Posterior vena cava (tissue), 2 donors: ENCODE measurements at places on chromosomes 13 and 19. TPM values are rescaled to one million over a fixed set of nuclear protein-coding genes. Genes with fewer than 3 reads are reported as not detected.

The ZNF628 gene
- 5.7 TPM for total RNA-seq

DNA sequence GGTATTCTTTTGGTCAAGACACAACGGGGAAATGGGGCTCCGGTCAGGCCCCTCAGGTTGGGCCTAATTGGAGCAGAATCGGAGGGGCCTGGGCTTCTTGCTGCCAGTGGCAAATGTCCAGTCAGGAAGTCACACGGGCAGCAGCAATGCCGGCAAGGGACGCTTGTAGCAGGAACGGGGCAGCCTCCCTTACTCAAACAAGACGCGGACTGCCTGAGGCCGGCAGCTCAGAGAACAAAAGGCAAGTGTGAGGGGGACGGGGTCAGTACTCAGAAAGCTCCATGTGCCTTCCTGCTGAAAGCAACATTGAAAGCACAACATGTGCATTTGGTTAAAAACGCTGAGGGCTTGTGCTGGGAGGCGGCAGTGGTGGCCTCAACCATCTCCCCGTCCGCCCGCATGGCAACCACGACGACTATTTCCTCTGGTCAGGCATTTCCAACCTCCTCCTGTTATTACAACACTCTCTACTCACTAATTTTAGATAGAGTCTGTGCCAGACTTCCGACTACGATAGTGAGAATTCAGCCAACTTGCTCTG is 20.5 kb upstream of the RASA3 start:
- DNase-seq, result peak; percentile 80

DNA sequence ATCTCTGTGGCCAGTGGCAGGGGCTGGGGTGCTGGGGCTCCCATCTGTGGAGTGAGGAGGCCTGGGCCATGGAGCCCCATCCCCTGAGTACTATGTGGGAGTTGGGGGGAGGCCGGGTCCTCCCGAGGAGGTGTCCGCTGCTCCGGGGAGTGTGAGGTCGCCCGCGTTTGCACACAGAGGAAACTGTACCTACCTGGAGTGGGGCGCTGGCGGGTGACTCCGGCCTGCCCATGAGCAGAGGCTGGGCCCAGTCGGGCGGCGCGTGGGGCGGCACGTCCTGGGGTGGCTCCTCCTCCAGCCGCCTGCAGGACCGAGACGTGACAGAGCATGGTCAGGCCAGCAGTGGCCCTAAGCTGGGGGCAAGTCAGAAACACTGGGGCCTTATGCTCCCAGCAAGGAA is 33.8 kb upstream of the MATK start:
- DNase-seq, result no peak

GRCh38 chr13:97878431-97879375 is 74.8 kb upstream of the IPO5 start:
- no peak for DNase-seq

The NLRP11 gene
- total RNA-seq, result not detected

DNA sequence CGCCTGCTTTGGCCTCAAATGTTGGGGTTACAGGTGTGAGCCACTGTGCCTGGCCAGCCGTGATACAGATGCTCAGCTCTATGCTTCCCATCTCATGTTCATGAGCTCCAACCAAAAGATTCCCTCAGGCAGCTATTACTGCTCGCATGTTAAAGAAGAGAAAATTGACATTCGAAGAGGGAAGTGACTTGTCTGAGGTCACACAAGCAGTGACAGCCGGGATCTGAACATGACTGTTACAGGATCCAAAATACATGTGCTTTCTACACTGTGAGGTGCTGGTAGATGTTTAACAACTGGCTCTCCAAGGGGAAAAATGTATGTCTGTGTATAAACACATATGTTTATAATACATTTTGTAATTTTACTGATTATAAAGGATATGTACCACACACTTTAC is 11.3 kb downstream of the FPR1 start:
- no peak for DNase-seq

- no peak for DNase-seq
Measured at GRCh38 chr13:79492313-79492798, 11.4 kb downstream of the NDFIP2 start.

DNA sequence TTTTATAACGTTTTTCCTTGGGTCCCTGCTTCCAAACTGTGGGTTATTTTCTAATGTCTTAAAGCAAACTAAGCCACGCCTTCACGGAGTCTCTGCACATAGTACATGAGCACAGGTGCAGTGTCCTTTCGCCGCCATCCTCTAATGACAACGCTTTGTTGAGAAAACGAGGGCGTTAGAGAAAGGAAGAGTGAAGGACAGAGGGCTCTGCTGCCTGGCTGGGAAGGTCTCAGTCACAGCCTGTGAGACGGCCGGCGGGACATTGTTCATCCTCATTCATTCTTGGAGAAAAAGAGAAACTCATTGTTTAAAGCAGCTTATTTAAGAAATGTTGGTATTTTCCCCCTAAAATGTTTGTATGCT is 9.5 kb downstream of the IL17D start:
- DNase-seq, result no peak

- DNase-seq, result peak; percentile 93
Measured at GRCh38 chr13:97257800-97258799, 36.0 kb downstream of the MBNL2 start.

The FAM83E gene
- not detected for total RNA-seq

GRCh38 chr13:35987572-35988513 is 143.3 kb downstream of the DCLK1 start:
- no peak for DNase-seq

DNA sequence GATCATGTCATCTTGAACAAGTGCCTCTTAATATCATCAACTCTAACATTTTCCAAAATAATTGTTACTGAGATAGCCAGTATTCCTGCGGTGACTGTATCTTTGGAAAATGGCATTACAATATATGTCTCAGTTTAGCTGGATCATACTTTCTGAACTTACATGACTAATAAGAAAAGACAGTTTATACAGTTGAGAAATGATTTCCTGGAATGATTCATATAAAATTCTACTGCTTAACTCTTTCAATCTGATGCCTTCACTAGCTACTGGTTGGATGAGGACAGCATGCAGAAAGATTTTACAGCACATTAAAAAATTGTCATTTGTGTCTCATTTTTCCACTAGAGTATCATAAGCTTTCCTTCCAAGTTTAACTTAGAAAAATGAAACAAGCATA is 302.1 kb downstream of the PCDH17 start:
- DNase-seq, result no peak

The PNMA8A gene
- 7.8 TPM for total RNA-seq

- no peak for DNase-seq
Measured at GRCh38 chr19:16087940-16088339, 11.6 kb downstream of the TPM4 start.

DNA sequence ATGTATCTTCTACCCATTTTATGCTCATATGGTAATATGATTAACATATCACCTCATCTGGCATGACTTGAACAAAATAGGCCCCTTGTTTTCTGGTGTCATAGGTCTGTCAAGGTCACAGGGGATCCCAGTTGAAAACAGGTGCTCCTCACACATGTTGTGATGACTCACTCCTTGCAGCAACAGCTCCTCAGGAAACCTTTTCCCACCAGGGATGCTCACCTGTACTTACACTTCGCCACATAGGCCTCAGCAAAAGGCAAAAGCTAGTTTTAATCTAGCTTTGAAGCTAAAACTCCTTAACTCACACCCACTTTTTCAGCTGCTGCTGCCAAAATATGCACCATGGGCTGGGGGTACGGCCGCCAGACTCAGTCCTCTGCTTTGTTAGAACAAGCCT is 110.0 kb upstream of the SOX21 start:
- DNase-seq, result no peak

DNA sequence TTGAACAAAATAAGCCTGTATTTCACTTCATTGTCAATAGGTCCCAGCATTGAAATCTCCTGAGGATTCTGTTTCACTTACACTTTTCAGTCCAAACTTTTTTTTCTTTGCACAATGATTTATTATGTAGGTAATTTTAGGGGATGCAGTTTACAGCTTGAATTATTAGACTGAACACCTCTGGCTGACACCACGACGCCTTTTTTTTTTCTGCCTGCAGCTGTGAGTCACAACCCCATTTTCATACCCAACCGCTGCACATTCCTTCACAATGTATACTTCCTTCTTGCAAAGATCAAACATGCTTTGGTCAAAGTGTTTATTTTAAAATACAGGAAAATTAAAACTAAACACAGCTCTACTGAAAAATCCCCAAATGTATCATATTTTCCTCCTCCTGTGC is 11.4 kb downstream of the ZIC2 start:
- DNase-seq, result no peak

GRCh38 chr19:56601375-56601774 is 6.3 kb downstream of the ZNF71 start:
- no peak for DNase-seq

GRCh38 chr13:84566780-84567179 is 684.5 kb upstream of the SLITRK1 start:
- DNase-seq, result no peak

DNA sequence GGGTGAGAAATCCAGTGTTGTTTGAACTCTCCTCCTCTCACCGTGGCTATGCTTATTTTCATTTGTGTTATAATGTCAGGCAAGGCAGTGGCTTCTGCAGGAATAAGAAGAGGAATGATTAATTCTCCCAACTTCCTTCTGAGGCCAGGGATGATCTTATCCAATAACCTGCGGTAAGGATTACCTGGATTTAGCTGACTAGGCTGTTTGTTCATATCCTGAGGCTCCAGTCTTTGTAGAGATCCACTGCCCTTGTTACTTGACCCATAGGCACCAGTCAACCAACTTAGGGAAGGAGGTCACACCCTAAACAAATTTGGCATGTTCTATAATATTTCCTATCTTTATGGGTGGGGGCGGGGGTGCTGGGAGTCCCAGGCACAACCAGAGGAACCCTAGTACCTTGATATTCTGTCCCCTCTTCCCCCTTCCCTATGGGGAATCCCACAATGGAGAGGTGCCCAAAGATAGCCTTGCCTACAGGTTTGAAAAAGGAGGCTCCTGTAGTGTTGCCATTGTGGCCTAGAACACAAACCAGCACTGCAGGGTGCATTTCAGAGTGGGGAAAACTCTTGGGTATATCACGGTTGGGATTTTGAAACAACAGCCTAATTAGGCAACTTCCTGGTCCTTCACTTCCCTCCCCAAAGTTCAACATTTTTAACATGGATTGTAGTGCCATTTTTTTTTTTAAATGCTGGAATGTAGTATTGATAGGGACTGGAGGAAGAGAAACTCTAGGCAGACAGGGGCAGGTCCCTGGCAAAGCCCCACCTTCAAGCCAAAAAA is 977.5 kb upstream of the SPRY2 start:
- DNase-seq, result no peak

The ZNF587B gene
- 13.0 TPM for total RNA-seq

- no peak for DNase-seq
Measured at GRCh38 chr19:14182476-14182875, 23.5 kb downstream of the ADGRL1 start.

DNA sequence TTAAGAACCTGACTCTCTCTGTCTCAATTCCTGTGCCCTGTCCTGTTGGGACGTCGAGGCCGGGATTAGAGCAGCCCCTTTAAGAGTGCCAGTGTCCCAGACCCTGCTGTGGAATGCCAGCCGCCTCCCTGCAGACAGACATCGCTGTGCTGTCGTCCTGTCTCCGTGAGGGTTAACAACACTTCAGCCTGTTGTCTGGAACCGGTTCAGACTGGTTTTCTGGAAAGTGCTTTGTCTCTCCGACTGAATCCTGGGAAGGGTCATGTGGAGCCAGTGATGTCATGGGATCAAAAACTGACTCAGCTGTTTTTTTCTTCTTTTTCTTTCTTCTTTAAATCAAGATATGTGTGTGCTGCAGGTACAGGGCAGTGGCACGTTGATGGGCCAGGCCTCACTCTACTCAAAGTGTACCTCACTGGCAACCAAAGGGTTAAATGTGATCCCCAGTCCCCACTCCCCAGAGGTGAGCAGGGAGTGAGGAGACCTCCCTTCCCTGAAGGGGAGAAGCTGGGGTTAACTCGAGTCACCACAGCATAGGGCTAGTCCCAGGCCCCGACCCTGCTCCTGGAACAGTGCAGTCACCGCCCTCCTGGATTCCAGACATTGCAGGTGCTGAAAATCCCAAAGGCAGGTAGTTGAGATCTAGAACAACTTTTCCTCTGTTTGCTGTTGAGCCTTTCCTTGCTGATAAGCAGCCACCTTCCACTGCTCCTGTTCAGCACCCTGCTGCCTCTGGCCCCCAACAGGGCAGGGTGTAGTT is 50.8 kb downstream of the TSSK6 start:
- DNase-seq, result no peak

DNA sequence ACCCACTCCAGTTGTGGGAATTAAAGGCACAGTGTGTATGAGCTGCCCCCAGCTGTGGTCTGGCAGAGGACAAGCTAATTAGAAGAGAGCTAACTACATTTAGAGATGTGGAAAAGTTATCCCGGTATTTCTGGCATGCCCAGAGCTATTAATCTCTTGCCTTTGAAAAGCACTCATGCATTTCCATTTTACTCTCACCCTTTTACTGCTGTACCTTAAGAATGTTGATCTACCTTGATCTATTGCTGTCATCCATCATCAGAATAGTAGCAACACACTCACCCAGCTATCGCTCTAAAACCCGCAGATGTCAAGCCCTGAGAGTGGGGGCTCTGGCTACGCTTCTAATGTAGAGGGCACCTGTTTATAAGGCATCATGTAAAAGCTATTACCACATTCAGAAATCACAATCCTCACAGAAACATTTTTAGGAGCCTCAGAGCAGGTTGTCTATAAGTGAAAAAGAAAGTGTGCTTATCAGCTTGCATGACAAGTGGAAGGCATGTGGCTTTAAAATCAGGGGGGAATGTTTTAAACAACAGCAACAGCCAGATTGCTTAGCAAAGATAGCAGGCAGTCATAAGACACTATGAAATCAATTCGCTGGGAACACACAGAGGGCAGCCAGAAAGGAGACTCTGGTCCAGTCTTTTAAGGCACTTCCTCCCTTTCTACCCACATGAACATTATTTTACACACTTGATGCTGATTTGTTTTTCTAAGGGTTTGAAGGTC is 224.2 kb upstream of the IRS2 start:
- no peak for DNase-seq

GRCh38 chr13:33003458-33004019 is 12.7 kb upstream of the KL start:
- no peak for DNase-seq

The PEPD gene
- 70.6 TPM for total RNA-seq

- no peak for DNase-seq
Measured at GRCh38 chr19:34082289-34083077, 89.8 kb upstream of the LSM14A start.

DNA sequence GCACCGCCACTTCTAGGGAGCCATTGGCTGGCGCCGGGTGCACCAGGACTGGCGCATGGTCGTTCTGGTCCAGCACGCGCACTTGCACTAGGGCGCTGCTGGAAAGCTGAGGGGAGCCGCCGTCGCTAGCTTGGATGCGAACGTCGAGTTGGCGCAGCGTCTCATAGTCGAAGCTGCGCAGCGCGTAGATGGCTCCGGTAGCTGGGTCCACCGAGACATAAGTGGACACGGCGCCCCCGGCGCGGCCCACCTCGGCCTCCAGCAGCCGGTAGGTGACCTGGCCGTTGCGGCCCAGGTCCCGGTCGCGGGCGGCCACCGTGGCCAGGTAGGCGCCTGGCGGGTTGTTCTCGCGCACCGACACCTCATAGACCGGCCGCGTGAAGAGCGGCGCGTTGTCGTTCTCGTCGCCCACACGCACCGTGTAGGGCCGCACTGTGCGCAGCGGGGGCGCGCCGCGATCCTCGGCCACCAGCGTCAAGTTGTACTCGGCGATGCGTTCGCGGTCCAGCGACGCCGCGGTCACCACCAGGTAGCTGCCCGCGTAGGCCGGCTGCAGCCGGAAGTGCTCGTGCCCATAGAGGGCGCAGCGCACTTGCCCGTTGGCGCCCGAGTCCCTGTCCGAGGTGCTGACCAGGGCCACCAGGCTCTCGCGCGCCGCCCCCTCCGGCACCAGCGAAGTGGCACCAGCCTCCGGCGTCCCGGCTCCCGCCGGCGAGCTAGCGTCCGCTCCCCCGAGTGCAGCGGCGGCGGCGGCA is 1.7 kb downstream of the PCDH8 start:
- peak; percentile 88 for DNase-seq
